ENCODE measurements at places on chromosomes 5 and 9.

DNA sequence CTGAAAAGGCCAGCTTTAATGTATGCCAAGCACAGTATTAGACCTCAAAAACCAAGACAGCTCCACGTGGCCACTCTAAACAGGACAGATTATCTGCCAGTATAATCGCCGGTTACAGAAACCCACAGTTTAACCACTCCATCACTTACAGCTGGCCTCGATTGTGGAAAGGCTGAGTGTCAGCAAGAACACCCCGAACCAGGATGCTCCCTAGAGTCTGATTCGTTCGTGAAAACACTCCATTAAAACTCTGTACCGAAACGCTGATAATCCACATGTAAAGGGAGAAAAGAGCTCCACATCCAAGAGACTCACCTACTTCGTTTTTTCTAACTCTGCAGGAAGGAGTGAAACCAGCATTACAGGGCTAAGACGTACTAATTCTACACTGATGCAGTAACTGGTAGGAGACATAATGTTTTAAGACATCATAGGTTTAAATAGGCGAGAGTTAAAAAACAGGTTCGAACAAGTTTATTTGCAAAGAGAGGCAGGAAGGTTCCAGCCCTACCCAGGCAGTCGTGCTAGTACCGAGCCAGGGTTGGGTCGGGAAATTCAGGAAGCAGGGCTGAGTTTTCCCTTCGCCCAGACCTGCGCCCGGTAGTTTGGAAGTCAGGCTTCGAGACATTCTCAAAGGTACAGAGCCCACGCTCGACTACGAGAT lies 949 bp downstream of the SERINC5 start:
- peak; percentile 44 for DNase-seq

- DNase-seq, result no peak
Observed at GRCh38 chr5:54848581-54848980, 136.8 kb downstream of the ESM1 start.

- DNase-seq, result no peak
Observed at GRCh38 chr5:134462761-134463160, 51.1 kb upstream of the CDKN2AIPNL start.

DNA sequence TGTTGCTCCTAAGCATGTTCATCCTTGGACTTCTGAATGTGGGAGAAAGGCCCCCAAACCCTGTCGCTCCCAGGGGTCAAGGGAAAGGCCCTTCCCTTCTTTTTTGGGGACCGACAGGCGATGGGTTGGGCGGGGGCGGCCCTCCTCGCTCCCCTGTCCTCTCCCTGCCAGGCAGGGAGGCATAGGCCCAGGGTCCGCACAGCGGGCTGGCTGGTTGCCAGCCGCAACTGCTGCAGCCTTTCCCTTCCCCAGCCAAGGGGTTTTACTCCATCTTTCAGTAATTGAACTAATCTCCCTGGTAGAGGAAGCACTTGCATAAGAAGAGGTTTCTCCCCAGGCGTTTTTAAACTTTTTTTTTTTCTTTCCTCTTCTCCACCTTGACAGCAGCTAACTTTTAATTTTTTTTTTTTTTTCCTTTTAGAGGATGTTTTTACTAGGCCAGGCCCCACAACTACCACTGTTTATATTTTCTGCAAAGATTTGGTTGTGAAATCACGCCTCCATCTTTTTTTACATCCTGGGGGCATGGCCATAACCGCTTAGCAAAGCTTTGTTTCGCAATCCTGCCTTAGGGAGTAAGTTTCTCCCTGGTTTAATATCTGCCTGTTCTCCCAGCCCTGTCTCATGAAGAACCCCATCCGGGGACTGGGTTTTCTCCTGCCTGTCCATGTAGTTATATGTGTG lies 216.9 kb upstream of the ZNF608 start:
- DNase-seq, result no peak

DNA sequence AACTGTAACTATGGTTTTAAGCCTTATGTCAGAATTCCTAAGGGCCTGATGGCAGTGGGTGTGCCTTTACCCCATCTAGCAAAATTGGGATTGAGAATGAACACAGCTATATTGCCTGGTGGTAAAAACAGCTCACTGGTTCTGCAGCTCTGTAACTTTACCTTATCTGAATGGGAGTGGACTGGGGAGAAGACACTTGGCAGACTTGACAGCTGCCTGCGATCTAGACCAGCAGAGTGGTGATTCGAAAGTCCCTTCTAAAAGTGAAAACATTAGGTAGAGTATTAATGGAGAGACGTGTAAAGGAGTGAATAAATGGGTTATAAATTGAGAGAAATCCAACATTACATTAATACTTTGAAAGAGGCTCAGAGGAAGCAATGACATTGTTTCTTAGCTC lies 289.1 kb upstream of the EDIL3 start:
- no peak for DNase-seq

Data from activated CD4-positive, alpha-beta T cell treated with anti-CD3 and anti-CD28 coated beads, Interleukin-2, amount 50 U/mL, for 48 hours (primary cell).